ENCODE measurements at places on chromosomes 13 and 19. TPM values are rescaled to one million over a fixed set of nuclear protein-coding genes. Genes with fewer than 3 reads are reported as not detected.

SEMA6B gene
- total RNA-seq: 0.29 TPM

MBD3L2 gene
- not detected for total RNA-seq

ABCC4 gene
- total RNA-seq: 27.5 TPM

SIGLEC9 gene
- not detected for total RNA-seq

CYP2B6 gene
- not detected for total RNA-seq

DNA sequence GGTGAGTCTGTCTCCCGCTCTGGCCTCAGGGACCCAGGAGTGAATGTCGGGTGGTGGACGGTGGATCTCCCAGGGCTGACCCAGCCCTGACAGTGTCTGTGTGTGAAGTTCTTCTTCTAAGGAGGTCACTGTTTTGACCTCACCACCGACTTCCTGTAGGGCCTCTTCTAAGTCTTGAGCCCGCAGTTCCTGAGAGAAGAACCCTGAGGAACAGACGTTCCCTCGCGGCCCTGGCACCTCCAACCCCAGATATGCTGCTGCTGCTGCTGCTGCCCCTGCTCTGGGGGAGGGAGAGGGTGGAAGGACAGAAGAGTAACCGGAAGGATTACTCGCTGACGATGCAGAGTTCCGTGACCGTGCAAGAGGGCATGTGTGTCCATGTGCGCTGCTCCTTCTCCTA lies at the start of gene SIGLEC7:
Gene SIGLEC7 (plus strand): TSS at position 183 of the 400 bp plus-strand sequence. CDS start 69 bp downstream, at position 252.
- DNase-seq: no peak

GRCh38 chr19:38692458-38693379 lies 45.3 kb downstream of the ACTN4 start:
- DNase-seq: peak; percentile 57

- DNase-seq: peak; percentile 42
Observed at GRCh38 chr13:112664501-112665203, 25.2 kb upstream of the ATP11A start.

GRCh38 chr13:73998631-73999030 lies 135.6 kb downstream of the KLF12 start:
- DNase-seq: no peak

GRCh38 chr19:46579361-46579879 lies 21.7 kb upstream of the CALM3 start:
- peak; percentile 58 for DNase-seq

DNA sequence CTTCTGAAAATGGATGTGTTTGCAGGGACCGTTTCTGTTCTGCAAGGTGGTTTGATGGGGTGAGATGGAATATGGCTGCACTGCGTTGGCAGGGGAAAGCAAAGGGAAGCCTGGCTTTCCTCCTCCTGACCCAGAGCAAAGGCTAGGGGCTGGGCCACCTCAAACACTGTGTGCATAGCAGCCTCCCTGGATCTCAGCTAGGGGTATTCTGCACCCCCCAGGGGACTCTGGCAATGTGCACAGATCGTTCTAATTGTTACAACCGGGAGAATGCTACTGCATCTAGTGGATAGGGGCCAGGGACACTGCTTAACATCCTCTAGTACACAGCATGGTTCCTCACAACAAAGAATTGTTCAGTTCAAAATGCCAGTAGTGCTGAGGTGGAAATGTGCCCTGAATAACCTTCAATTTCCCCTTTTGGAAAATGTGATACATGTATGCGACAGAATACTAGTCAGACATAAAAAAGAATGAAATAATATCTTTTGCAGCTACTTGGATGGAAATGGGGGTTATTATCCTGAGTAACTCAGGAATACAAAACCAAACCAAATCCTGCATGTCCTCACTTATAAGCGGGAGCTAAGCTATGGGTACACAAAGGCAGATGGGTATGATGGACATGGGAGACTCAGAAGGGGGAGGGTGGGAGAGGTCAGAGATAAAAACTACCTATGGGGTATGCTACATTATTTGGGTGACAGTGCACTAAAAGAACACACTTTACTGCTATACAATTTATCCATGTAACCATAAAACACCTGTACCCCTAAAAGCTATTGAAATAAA lies 671.2 kb downstream of the UQCRFS1 start:
- no peak for DNase-seq

DNA sequence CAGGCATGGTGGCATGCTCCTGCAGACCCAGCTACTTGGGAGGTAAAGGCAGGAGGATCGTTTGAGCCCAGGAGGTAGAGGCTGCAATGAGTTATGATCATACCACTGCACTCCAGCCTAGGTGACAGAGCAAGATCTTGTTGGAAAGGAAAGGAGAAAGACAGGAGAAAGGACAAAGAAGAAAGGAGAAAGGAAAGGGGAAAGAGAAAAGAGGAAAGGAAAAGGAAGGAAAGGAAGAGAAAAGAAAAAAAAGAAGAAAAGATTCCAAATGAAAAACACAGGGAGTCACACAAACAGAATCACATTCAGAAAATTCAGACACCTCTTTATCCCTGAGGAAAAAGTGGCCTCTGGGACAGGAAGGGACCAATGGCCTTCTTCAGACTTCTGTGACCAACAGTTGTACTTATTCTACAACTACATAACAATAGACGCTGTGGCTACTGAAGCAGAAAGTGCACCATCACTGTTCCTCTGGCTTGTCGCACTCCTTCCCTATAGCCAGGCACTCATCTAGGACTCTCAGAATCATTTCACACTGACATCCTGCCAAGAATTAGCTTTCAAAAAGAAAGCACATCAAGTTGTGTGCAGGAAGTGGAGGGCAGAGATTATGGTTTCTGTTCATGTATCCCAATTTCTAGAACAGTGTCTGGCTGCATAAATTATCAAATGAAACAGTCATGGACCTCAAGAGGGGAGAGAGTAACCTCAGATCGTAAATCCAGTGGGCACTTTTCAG lies 5.9 kb downstream of the MTMR6 start:
- peak; percentile 19 for DNase-seq

DNA sequence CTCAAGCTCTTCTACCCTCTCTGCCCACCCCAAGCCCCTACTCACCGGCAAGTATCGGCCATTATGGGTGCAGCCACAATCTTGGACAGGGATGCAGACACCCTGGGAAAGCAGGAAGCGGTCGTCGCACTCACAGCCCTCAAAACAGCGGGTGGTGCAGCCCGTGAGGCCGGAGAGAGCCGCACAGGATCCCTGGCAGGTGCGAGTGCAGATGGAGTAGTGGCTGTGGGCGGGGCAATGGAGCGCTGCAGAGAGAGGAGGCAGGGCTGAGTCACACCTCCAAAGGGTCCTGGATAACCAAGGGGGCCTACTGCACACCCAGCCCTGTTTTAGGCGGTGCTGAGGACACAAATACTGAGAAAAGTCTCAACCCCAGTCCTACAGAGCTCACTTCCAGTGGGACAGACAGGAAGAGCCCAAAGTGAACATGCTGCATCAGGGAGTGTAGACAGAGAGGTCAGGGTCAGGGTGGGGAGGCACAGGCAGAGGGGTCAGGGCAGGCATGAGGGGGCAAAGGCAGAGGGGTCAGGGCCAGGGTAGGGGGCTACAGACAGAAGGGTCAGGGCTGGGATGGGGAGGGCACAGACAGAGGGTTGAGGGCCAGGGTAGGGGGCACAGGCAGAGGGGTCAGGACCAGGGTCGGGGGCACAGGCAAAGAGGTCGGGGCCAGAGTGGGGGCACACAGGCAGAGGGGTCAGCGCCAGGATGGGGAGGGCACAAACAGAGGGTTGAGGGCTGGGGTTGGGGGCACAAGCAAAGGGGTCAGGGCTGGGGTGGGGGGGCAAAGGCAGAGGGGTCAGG lies 24.2 kb upstream of the FBL start:
- peak; percentile 87 for DNase-seq

- DNase-seq: no peak
Observed at GRCh38 chr19:51784922-51785690, 9.9 kb upstream of the FPR3 start.

DNA sequence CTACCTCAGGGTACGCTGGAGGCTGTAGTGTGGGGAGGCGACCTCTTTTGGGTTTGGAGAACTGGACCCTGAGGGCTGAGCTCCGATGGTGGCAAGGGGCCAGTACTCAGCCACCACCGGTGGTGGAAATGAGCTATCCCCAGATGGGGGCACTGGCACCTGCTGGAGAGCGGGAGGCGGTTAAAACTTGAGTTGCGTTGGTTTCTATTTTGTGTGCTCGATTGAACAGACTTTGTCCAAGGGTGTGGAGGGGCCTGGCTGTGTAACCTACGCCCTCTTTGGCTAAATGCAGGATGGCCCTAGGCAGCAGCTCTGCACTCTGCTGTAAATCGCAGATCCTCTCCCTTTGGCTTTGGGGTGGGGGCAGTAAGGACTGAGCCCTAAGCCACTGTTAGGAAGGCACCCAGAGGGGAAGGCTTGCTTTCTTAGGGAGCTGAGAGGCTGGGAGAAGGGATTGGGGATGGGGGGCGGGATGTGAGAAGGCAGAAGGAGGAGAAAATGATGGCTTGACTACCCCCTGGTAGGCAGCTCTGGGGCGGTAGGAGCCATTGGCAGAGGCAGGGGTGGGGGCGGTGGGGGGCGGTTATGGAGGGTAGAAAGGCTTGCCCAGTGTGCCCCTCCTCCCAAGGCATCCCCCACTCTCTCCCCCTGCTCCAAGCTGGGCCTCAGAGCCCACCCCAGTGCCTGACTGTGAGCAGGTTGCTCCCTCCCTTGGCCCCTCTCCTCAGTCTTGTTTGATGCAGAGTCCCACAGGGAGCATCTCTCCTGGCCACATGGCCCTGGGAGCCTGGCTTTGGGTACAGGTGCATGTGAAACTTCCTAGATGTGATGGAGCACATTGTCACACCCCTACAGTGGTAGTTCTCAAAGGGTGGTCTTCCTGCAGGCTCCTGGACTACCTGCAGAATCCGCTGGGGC lies 5.0 kb downstream of the VSTM2B start:
- DNase-seq: peak; percentile 91

DNA sequence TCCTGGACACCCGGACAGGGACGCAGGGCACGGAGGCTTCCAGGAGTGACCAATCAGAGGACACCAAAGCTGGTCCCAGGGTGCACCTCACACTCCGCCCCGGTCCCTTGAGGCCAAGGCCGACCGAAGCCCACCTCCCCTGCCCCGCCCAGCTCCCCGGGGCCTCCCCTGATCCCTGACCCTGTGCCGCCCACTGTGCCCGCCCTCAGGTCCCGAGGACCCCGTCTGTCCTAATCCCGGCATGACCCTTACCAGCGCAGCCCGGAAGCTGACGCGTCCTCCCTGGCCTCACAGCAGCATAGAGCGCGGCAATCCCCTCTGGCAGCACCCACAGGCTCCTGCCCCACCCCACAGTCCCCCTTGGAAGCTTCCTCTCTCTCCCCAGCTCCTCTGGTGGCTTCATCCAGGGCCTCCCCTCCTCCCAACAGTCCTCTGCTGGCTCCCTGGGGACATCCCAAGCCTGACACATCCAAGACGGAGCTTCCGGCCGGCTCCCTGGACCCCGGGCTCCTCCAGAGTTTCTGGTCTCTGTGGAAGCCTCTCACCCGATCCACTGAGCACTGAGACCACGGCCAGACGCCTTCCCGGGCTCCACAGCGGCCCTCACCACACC lies 7.4 kb upstream of the CDC34 start:
- DNase-seq: no peak

Measured in osteoblast (primary cell).